NCI-H526 (cell line): ENCODE measurements at places on chromosomes 3 and 15.

DNA sequence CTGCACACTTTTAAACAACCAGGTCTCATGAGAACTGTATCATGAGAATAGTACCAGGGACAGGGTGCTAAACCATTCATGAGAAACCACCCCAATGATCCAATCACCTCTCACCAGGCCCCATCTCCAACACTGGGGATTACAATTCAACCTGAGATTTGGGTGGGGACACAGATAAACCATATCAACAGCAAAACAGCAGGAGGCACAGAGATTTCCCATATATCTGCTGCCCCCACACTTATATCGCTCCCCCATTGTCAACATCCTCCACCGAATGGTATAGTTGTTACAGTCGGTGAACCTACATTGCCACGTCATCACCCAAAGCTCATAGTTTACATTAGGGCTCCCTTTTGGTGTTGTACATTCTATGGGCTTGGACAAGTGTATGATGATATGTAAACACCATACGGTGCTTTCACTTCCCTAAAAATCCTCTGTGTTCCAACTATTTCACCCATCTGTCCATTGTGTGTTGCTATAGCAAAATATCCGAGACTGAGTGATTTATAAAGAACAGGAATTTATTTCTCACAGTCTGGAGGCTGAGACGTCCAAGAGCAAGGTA, 224.8 kb downstream of the FAM43A start:
- DNase-seq: no peak

- DNase-seq: no peak
Measured at GRCh38 chr3:9903904-9904303, 1.3 kb downstream of the IL17RE start.

- DNase-seq: peak; percentile 76
Measured at GRCh38 chr3:60588806-60589205, 662.4 kb downstream of the FHIT start.

DNA sequence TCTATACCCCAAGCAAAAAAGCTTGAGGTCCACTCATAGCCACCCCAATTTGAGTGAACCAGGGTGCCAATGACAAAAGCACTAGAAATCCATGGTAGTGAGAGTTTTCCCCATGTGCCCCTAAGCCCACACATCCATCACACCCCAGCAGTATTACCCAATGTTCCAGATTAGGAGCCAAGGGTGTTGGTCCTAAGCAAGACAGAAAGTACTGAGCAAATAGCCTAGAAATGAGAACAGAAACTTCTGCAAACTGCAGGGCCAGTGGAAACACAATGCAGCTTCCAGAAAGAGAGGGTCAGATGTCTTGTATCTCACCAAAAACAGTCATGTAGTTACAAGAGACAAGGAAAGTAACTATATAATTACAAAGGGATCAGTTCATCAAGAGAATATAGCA, 10.9 kb upstream of the OXTR start:
- no peak for DNase-seq

DNA sequence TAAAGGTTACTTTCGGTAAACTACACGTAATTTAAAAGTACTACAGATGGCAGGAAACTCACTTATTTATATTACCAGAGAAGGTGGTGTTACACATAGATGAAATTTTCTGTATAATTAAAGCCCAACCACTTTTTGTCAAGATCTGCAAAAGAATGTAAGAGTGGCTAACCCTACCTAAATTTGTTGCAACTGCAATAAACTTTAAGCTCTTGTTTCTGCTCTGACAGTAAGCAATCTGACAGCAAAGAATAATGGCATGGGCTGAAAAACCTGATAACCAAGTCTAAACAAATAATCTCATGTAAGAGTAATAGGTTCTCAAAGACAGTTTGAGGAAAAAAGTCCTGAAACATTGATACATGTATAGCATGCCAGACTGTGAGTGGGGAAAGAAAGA, 897.3 kb downstream of the TUSC7 start:
- DNase-seq: no peak

GRCh38 chr3:66140743-66141372, 79.9 kb upstream of the SLC25A26 start:
- DNase-seq: peak; percentile 62

GRCh38 chr15:81011593-81011992, 10.9 kb downstream of the TLNRD1 start:
- no peak for DNase-seq

DNA sequence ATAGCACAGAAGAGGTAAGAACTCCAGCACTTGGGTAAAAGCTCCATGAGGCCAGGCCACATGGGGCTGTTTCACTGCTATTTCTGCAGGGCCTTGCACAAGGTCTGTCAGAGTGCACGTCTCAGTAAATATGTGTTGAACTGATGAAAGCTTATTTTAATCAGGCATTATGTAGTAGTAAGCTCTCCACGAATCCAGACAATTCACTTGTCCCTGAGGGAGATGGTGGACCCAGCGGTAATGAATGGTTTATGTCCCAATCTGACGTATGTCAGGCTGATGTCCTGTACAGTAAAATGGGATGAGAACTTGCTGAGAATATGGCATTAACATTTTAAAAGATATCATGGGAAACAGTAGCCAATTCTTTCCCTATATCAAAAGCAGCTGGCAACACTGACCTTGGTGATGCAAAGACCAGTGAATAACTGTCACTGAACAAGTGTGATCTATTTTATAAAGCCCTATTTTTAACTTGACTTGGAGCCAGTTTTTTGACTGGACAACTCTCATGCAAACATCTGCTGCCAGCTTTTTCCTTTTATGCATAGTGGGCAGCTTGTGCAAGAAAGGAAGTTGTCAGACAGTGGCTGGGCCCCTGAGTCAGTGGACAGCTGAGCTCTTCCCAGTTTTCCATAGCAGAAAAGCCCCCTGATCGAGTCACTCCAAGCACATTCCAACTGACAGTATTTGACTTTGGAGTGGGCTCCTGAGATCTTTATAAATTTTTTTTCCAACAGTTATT, 519.8 kb upstream of the MDFIC2 start:
- no peak for DNase-seq

DNA sequence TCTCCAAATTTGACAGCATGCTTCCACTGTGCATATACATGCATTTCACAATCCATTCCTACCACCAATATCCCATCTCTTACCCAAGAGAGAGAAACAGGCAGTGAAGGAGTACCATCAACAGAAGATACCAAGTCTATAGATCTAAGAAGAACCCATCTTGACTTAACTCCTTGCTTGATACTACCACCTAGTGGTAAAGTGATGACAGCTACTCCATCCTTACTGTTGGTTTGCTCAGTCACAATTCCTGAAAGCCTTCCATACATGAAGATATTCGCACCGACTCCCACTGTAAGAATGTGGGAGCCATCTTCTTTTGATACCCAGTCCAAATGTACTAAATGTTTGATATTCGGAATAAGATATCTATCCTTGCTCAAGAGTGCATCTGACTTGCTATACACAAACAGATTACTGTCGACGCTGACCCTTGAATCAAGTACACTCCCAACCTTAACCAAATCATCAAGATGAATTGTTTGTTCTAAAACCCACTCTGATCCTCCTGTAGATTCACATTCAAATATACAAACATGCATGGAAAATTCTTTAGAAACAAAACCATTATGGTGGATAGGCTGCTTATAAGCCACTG, 123.1 kb downstream of the DMXL2 start:
- DNase-seq: peak; percentile 1

- no peak for DNase-seq
Measured at GRCh38 chr3:196202516-196202970, 8.7 kb downstream of the ZDHHC19 start.

- no peak for DNase-seq
Measured at GRCh38 chr3:9169956-9170850, 79.2 kb downstream of the SRGAP3 start.

- no peak for DNase-seq
Measured at GRCh38 chr15:61049028-61049427, 180.1 kb downstream of the RORA start.

DNA sequence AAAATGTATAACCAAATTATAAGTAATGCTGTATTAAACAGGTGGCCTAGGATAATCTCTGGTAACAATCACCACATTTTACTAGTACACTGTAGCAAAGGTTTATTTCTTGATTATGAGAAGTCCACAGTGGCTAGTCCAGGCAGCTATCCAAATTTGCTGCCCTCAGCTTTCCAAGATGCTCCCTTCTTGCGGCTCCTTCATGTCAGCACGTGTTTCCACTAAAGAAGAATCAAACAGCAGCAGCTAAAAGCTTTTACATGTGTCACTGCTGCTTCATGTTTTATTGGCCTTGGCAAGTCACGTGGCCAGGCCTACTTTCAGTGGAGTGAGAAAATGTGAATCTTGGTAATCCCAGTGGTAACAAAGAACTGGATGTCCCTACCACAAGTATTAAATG, 5.6 kb upstream of the RBMS3 start:
- no peak for DNase-seq

- no peak for DNase-seq
Measured at GRCh38 chr3:184354121-184354728, 7.2 kb downstream of the CLCN2 start.

DNA sequence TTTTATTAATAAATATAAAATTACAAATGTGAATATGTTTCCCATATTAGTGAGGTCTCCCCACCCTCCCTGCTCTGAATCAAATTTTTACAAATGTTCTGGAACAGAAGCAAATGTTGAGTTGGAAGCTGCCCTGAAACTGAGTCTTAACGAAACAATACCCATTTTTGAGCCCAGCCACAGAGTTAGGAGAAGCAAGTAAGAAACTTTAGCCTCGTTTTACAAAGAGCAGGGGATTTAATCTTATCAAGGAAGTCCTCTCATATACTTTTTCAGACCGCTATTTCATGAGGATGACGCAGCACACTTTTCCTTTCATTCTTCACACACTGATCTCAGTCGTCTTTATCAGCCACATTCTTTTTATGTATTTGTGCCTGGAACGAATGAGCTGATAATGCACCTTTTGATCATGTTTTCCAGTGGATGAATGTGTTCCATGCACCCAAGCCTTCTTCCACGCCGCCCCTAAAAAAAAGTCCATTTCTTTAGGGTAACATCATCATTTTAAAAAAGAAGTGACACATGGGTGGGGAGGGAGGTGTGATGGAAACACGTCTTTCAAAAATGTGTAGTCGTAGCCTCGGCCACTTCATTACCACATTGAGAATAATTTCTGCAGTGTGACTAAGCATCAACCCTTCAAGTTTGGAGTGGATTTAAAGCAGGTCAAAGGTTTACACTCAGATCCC, 48.1 kb downstream of the SETMAR start:
- DNase-seq: no peak

- no peak for DNase-seq
Measured at GRCh38 chr15:79943820-79944219, 27.2 kb downstream of the BCL2A1 start.

GRCh38 chr3:13075986-13076654, 2.9 kb upstream of the IQSEC1 start:
- DNase-seq: no peak

GRCh38 chr3:184099806-184100686, 3.2 kb downstream of the HTR3E start:
- DNase-seq: peak; percentile 99

DNA sequence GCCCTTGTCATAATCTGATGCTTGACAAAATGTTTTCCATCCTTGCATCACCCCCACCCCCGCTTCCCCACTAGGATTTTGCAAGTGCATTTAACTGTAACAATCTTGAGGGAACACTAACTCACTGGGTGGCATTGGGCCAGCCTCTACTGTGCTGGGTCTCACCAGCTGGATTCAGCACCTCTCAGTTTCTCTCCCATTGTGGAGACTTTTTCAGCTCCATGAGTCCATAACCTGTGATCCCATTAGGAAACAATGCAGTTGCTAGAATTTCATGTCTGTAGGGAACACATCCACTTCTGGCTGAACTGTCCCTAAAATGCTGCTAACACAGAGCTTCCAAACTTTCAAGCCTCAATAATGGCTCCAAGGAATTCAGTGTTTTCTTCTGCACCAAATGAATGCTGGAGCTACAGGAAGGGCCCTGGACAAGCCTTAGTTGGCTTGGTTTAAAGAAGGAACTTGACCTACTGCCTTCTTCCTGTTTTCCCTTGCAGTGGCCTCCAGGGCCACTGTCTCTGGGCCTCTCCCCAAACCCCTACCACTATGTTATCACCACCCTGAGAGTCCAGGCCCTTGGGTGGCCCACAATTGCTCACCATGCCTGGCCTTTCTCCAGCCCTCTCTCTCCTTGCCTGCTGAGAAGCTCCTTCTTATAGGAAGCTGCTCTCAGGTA, 15.6 kb downstream of the CYP19A1 start:
- DNase-seq: no peak

- no peak for DNase-seq
Measured at GRCh38 chr3:132735589-132735988, 13.4 kb upstream of the NPHP3 start.

- no peak for DNase-seq
Measured at GRCh38 chr15:42611532-42611931, 36.1 kb downstream of the STARD9 start.

- DNase-seq: no peak
Measured at GRCh38 chr3:164752812-164753211, 325.5 kb downstream of the SI start.
